Right ventricle myocardium superior (tissue), 1 donor: ENCODE measurements at places on chromosomes 7 and 10.

DNA sequence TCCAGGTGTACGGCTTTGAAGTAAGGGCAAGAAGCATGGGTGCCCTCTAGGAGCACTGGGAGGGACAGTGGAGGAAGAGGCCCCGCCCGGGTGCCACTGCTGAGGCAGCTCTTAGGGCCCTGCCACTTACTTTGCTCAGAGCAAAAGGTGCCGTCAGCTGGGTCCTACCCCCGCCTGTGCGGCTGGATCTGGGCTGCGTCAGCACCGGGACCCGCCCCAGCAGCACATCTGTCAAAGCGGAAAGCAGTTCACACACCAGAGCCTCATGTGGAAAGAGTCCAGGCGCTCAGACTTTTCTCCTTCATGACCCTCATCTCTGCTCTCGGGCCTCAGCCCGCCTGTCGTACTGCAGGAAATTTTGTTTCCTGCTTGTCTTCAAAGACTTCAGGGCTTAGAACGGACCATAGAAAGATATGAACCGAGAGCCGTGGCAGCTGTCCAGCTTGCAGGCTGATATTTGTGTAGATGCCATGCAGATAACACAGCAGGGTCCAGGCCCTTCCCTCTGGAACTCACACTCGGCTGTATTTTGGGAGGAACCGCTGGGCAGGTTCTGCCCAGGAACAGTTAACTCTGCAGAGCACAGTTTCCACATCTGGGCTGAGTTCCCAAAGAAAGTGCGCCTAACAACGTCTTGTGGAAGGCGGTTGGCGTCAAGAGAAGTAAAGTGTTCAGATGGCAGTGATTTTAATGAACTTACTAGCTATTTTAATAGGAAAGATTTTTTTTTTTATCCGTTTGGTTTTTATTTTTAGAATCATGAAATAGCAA lies 44.3 kb upstream of the PRKAR1B start:
- peak; percentile 85 for DNase-seq

DNA sequence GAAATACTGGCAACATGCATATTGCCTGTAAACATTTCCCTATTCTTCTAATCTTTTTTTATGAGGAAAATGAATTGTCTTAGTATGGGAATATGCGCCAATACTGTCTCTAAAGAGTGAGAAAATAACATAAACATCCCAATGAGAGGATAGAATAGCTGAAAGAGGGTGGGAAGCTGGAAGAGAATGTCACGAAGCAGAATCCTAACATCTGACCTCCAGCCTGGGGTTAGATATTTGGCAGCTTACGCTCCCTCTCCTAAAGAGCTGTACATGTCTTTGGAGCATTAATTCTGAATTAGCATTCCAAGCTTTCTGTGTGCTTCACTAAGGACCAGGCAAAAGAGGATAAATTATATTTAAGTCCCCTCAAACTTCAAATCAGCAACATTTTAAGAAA lies 31.6 kb upstream of the SLC16A12 start:
- no peak for DNase-seq

DNA sequence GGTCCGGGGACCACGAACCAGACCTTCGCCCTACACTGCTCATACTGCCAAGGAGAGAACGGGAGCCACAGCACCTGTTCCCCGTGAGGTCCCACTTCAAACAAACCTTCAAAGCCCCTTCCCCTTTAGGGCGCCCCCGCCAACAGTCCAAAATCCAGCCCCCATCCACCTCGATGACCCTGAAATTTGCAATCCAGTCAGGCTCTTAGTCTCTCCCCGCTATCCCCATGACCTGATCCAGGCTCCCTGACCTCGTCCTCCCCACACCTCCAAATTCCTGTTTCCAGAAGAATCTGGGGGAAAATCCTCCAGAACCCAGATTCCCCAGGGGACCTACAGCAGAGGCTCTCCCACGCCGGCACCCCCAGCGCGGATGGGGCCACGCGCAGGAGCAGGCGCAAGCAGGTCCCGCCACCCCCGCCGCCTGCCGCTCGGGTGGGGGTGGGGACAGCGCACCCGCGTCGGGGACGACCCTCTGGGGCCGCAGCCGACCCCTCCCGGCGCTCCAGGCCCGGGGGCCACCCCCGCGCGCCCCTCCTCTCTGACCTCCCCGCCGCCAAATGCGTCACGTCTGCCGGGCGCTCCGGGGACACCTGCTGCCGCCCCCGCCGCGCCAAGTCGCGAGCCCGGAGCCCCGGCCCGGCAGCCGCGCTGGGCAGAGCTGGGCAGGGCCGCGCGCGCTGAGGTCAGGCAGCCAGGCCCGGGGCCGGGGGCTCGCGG lies 753 bp downstream of the CAMK2B start:
- no peak for DNase-seq

- peak; percentile 80 for DNase-seq
Observed at GRCh38 chr7:100583132-100584053, 2.5 kb downstream of the LRCH4 start.

DNA sequence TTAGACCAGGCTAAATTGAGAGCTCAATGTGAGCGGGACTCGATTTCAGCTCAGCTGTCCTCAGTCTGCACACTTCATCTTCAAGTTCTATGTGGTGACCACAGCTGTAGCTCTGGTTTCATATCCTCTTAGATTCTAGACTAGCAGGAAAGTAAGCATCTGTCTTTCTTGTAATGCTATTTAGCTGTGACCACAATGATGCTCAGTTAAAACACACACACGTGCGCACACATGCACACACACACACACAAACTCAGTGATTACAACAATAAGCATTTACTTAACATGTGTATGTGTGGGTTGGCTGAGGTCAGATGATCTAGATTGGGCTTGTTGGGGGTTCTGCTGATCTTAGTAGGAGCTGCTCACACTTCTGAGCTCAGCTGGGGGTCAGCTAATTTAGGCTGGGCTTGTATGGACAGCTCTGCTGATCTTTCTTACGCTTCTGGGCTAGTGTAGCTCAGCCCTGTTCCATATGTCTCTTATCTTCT lies 82.5 kb downstream of the ZNF365 start:
- DNase-seq: no peak

DNA sequence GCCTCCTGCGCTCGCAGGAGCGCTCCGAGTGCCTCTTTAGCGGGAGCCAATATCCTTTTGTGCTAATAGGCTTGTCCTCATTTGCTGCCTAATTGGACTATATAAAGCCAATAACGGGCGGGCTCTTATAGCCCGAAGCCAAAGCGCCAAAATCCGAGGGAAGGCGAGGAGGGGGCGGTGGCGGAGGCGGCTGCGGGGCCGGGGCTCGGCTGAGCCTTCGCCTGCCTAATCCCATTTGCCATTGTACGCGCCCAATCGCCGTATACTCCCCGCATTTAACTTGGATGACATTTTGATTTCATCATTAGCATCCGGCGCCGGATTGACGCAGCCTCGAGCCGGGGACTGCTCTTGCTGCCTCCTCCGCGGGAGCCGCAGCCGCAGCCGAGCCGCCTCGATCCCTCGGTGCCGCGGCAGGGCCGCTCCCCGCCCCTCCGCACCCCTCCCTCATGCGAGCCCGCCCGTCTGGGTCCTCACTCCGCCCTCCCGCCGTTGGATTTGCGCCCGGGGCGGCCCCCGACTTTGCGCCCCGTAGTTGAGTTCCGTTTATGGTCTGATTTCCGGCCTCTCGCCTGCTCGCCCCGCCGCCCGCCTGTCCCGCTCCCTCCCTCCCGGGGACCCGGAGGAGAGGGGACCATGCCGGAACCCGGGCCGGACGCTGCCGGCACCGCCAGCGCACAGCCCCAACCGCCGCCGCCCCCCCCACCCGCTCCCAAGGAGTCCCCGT lies at the start of gene HMX3:
TSS of gene HMX3 (plus strand) at position 556 of the 727 bp plus-strand sequence. CDS start at position 637, 81 bp downstream.
- DNase-seq: no peak
